ENCODE measurements at places on chromosomes 5 and 9. TPM values are rescaled to one million over a fixed set of nuclear protein-coding genes. Genes with fewer than 3 reads are reported as not detected.

SAXO1 gene
- total RNA-seq: not detected

OR1Q1 gene
- total RNA-seq: not detected

KIF24 gene
- 4.7 TPM for total RNA-seq

FCN2 gene
- total RNA-seq: not detected

DNM1 gene
- total RNA-seq: 20.7 TPM

KCNMB1 gene
- total RNA-seq: not detected

TLX3 gene
- total RNA-seq: not detected

UNC13B gene
- 11.1 TPM for total RNA-seq

CPLANE1 gene
- 0.27 TPM for total RNA-seq

MEF2C gene
- 64.5 TPM for total RNA-seq

ETF1 gene
- total RNA-seq: 209 TPM

GPX3 gene
- total RNA-seq: 0.86 TPM

C9orf153 gene
- not detected for total RNA-seq

CCL19 gene
- total RNA-seq: not detected

SLC28A3 gene
- not detected for total RNA-seq

SLIT3 gene
- total RNA-seq: 0.04 TPM

PCDHGA6 gene
- 0.11 TPM for total RNA-seq

FABP6 gene
- total RNA-seq: not detected

NR5A1 gene
- total RNA-seq: 0.40 TPM

SPATA31D3 gene
- not detected for total RNA-seq

RANBP17 gene
- 0.13 TPM for total RNA-seq

FAM170A gene
- total RNA-seq: not detected

HMCN2 gene
- total RNA-seq: not detected

IL17B gene
- total RNA-seq: 0.58 TPM

ISL1 gene
- total RNA-seq: not detected

GGTA1 gene
- total RNA-seq: not detected

PCDHB2 gene
- not detected for total RNA-seq

PCDHGB5 gene
- total RNA-seq: 0.29 TPM
